ENCODE measurements at places on chromosomes 11 and 22.
A peak's percentile ranks its signal among the peaks of the same experiment; 100 is the strongest.

- no peak for DNase-seq
These were observed 21.7 kb downstream of the VWCE start for GRCh38 chr11:61273178-61274078.

GRCh38 chr11:119583585-119583984, 145.4 kb downstream of the NECTIN1 start:
- no peak for DNase-seq

DNA sequence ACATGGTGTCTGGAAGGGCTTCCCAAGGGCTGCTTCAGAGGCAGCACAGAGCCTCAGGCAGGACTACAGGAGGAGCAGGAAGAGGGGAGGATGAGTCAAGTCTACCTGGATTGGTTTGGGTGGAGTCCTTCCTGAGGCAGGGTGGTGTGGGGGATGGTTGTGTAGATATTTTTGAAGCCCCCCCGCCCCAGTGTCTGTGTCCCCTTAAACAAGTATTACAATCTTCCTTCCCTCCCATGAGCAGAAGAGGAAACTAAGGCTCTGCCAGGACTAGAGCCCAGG, 34.7 kb upstream of the FCHSD2 start:
- DNase-seq = no peak

DNA sequence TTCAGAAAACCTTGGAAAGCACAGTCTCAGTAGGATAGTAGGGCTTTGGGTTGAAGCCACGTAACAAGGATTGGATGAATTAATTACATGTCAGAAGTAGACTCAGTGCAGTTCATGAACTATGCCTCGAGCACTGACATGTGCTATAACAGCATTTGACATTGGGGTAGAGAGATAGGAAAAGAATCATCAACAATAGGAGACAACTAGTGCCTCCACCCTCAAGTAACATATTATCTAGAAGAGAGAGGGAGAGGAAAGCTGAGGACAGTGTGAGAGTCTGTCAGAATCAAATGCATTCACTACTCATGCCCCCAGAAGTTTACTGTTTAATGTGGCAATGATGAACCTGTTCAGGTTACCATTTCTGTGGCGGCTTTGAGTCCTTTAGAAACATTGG, 26.4 kb downstream of the MMP13 start:
- no peak for DNase-seq

DNA sequence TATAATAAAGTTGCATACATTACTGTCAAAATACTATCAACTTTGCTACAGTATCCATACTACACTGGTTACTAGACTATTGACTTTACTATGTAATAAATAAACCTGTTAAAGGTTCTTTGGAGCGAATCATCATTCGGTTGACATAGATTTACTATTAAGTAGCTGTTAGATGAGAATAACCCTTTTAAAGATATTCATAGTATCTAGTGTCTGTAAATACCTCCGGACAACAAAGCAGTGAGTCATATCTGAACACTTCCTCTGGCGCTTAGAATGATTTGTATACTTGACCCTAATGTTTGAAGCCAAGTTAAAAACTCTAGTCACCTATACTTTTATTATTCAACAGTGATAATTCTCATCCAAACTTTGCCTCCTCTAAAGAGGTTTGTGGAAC, 84.7 kb downstream of the MSANTD4 start:
- no peak for DNase-seq

GRCh38 chr11:94563176-94563847, 3.9 kb upstream of the PIWIL4 start:
- DNase-seq = peak; percentile 25

- no peak for DNase-seq
These were observed 403.6 kb downstream of the MN1 start for GRCh38 chr22:27397954-27398342.

DNA sequence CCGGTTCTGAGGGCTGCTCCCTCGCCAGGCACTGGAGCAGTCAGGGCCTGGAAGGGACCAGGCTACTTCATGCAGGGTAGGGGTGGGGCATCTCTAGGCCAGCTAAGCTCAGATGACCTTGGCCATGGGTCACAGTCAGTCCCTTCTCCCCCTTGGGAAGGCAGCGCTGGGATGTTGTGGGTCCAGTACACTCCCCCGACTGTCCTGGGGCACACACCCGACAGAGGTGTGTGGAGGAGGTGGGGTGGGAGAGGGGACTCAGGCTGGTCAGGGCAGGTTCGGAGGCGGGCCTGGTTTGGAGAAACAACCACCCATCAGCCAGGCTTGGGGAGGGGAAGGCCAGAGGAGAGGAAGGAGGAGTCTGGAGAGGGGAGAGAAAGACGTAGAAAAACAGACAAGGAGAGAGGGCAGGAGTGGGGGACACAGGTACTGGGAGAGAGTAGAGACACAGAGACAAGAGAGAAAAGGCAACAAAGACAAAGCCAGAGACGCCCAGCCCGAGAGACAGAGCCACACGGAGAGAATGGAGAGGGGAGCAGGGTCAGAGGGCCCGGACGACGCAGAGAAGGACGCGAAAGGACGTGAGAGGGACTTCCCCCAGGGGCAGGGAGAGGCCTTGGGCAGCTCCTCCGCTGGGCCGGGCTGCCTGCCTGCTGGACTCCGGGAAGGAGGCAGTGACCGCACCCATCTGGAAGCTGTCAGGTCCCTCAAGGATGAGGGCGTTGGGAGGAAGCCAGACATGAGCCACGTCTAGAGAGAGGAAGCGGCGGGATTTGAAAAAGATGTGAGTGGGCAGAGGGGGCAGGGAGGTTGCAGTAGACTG, 30.6 kb upstream of the TSKU start:
- DNase-seq = no peak

DNA sequence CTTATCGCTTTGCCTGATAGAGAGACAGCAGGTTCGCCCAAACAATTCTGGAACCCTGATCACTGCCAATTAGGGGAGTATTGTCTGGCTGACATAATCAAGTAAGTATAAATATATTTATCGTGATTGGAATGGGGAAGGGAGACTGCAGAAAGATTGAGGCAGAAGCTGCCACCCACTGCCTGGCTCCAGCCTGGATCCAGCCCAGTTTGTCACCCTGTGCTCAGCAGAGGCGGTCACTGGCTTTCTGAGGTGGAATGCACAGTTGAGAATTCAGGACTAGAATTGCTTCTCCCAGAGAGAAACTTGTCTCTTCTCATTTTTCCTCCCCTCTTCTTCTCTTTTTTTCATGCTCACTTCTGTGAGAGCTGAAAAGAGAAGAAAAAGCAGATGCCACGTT, 25.9 kb downstream of the GRAP2 start:
- no peak for DNase-seq

DNA sequence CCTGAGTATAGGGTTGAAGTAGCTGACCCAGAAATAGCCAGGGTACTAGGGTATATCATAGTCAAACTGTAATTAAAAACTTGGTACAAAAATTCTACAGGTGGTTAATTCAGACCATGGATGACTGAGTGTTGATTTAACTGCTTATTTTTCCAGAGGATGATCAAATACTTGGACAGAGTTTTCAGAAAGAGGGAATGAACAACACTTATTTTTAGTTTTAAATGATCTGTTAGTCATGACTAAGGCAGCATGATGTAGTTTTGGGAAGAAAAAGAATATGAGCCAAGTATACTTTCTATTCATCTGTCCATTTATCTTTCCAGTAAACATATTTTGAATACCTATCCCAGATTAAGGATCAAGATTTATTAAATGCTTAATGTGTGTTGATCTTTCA, 19.8 kb upstream of the CCDC89 start:
- DNase-seq = no peak

DNA sequence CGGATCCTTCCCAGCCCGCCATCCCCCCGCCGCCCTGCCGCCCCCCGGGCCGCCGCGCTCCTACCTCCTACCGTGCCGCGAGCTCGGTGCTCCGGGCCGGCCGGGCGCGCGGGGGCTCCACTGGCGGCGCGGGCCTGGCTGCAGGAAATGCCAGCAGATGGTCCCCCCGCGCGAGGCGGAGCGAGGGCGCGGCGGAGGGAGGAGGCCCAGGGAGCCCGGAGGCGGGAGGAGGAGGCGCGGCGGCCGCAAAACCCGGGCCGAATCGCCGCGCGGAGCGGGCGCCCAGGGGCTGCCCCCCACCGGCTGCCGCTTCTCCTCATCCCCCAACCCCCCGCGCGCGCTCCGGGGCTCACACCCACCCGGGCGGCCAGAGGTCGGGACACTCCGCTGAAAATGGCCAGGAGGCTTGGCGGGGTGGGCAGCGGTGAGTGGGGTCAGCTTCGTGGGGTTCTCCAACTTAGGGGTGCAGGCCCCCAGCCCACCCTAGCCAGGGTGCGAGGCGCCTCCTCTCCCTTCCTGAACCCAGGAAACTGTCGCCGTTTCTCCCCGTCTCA, at the start of gene OSBPL5:
Gene OSBPL5, minus strand, starts transcription at position 159 of the 554 bp plus-strand sequence. CDS start 36,162 bp downstream, outside the sequence.
- peak; percentile 58 for DNase-seq

- peak; percentile 86 for DNase-seq
These were observed 17.3 kb upstream of the SLC29A2 start for GRCh38 chr11:66388780-66389386.

DNA sequence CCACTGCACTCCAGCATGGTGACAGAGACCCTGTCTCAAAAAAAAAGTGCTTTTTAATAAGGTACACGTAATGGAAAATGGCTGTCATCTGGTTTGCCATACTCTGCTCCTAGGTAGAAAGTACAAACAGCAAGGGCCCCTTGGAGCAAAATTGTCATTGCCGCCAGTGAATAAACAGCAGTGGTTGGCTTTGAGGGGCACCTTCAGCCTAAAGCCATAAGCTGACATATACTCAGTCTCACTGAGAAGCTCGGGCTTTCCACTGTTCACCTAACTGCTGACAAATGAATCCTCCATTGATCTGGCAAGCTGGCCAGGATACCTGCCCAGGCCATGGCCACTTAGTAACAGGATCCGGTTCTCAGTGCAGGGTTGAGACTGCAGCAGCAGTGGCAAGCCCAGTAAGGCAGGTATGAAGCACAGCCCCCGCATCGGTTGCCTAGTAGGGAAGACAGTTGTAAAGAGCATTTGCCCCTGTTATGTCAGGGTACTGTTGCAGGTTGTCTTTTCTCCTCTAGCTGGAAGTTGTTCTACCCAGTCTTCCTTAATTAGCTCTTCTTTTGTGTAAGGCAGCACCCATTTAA, 38.8 kb downstream of the MARK2 start:
- no peak for DNase-seq

DNA sequence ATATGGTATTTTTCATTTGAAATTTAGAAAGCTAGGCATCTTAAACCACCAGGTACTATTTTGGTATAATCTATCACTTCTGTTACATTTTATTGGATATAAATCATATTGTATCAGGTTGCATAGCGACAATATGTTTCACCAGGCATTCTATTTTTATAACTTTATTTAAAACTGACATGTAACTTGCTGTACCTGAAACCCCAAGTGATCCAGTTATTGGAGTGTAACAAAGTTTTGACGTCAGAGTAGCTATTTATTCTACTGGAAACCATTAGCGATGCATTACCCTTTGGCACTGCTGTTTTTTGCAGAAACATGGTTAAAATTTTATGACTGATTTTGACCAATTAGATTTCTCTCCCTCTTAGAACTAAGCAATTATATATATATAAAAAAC, 160.7 kb downstream of the METTL15 start:
- no peak for DNase-seq

DNA sequence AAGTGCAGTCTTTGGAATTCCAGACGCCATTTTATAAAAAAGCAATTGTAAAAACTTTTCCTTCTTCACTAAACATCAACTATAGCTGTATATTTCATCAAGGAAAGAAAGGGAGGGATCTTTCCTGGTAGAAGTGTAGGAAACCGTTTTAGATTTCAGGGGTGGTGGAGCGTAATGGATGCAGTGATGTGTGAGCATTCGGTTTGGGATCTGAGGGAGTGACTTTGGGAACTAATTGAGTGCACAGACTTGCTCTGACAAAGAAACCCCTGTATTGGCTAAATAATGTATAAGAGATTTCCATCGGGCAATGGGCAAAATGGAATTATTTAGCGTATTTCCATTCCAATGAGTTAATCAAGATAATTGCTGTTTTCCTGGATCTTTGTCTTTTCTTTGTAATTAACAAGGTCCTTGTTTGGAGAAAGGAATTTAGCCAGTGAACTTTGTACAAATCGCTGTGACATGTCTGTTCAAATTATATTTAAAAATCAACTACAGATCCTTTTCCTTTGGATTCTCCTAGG, 125.0 kb upstream of the NARS2 start:
- DNase-seq = no peak

DNA sequence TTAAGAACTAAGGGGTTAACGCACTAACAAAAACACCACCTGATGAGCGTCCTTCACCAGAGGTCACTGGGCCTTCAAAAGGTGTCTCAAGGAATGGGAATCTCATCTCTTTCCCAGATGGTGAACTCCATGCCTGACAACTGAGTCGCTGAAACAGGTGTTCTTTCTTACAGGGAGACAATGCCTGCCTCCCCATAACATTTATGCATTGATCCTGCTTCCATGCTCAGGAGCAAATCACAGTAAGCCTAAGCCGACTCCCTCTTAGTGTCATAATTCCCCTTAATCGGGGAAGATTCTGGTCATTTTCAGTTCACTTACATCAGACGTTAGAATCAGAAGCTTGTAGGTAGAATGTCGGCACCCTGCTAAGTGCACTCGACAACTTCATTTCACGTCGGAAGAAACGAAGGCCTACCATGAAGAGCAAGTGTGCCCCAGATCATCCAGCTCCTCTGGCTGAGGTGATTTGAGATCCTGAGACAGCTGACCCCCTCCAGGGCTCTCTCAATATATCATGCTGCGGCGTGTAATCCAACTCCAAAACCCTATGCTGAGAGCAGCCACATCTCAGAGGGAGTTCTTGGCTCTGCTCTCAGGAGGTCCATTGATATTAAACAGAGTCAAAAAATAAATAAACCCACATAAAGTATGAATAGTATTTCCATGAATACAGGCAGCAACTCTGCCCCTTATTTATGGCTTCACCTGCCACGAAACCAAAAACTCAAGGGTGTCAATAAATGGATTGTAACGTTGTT, 163.1 kb downstream of the LARGE1 start:
- DNase-seq = no peak

DNA sequence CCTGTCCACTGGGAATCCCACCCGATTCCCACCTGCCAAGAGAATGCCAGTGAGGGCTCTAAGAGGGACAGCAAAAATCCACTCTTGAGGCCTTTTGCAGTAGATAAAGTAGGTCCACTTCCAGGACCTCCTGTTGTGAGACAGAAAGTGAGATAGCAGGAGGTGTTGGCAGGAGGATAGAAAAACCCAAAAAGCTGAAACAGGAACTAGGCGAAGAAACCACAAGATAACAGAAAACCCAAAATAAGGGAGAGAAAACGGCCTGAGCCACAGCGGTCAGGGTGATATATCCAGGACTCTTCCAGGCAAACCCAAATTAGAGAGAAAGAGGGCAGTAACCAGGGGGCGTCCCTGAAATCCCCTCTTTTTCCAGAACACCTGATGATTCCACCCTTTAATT, 79.7 kb upstream of the LINC01488 start:
- DNase-seq = peak; percentile 99
